ENCODE measurements at places on chromosomes 2 and 18.

- DNase-seq, result no peak
Measured at GRCh38 chr2:179446476-179447141, 182.0 kb upstream of the SESTD1 start.

- peak; percentile 46 for DNase-seq
Measured at GRCh38 chr2:61726456-61727209, 127.2 kb downstream of the FAM161A start.

DNA sequence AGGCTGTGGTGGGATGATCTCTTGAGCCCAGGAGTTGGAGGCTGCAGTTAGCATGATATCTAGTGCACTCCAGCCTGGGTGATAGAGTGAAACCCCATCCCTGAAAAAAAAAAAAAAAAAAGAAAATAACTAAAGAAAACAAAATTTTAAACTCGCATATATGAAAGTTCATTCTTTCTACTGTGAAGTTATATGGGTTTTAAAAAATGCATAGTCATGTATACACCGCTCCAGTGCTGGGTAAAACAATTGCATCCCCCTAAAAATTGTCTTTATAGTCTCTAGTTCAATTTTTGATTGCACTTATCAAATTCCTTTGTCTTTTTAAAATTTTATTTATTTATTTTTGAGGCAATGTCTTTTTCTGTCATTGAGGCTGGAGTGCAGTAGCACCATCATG is 65.0 kb upstream of the ACYP2 start:
- DNase-seq, result no peak

DNA sequence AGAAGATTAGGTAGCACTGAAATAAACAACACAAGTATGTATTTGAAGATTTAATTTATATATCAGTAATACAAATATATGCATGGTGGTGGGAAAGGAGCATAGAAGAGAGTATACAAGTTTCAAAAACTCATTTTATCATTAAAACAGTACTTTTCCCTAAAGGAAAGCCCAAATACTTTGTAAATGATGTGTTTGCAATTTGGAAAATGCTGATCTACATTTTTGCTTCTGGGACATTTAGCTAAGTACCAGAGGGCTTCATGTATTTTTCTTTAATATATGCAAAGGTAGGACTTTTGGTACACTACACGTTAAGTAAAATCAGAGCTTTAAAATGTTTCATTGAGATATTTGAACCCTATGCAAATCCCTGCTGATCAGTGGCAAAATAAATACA is 1624.2 kb downstream of the SUCLG1 start:
- no peak for DNase-seq

- DNase-seq, result no peak
Measured at GRCh38 chr2:20491739-20492531, 45.1 kb downstream of the RHOB start.

DNA sequence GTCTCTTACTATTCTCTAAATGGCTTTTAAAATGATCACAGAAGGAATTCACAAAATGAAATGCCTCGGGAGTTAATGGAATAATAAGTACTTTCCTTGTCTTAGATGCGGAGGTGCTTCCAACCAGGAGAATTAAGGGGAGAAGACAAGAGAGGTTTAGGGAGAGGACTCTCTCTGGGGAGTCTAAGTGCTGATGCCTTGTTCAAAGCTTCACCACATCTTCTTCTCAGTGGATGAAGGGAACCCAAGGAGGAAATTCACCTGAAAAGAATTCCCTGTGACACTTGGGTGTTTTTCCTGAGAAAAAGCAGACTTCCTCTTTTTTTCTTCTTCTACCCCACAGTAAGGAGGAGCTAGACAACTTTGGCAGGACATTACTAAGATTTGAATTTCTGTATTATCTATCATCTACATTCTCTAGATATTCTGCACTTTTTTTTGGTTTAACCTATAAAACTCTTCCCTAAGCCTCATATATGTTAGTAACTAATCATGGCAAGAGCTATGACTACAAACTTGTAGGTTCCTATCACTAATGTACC is 70.1 kb upstream of the GRB14 start:
- DNase-seq, result no peak

GRCh38 chr2:42102591-42103450 is 55.0 kb downstream of the PKDCC start:
- no peak for DNase-seq

GRCh38 chr2:78383576-78383975 is 641.9 kb upstream of the REG3G start:
- DNase-seq, result no peak

DNA sequence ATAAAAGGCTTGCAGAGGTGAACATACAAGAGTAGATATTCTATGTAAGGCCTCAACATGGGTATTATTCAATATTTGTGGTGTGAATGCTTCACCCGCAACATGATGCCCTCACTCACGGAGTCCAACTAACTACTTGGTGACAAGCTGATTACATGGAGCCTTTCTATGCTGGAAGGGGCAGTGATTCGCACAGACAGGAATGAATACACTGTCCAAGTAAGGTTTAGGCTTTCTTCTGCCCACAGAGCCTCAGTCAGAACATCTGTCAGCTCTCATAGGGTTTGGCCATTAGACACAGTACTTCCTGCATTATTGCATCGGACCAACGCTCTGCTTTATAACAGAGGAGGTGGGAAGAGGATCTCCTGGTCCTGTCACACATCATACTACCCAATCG is 80.3 kb upstream of the SLC35G4 start:
- DNase-seq, result no peak

- no peak for DNase-seq
Measured at GRCh38 chr18:59219672-59220163, at the start of gene GRP. Gene GRP, plus strand, starts transcription at chr18:59220158. Its CDS starts 108 bp downstream, at chr18:59220266.

- no peak for DNase-seq
Measured at GRCh38 chr2:178221556-178221955, 27.2 kb downstream of the OSBPL6 start.

DNA sequence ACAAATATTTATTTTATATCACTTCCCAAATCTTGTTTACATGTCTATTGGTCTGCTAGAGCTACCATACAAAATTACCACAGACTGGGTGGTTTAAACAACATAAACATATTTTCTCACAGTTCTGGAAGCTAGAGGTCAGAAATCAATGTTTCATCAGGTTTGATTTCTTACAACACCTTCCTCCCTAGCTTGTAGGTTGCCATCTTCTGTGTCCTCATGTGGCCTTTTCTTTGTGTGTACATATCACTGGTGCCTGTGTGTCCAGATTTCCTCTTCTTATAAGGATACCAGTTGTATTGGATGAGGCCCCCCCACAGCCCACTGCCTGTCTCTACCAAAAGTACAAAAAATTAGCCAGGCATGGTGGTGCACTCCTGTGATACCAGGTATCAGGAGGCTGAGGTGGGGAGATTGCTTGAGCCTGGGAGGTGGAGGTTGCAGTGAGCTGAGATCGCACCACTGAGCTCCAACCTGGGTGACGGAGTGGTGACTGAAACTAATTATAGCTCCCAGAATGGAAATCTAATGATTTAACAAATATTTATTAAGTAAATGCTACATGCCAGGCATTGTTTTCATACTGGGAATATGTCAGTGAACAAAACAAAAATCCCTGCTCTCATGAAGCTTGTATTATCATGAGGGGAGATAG is 13.6 kb downstream of the EML4 start:
- no peak for DNase-seq

- no peak for DNase-seq
Measured at GRCh38 chr2:19675856-19676460, 225.8 kb downstream of the TTC32 start.

GRCh38 chr2:86570059-86570458 is 6.8 kb upstream of the CHMP3 start:
- DNase-seq, result no peak

- DNase-seq, result no peak
Measured at GRCh38 chr2:153873052-153874048, 1.6 kb downstream of the GALNT13 start.

- peak; percentile 56 for DNase-seq
Measured at GRCh38 chr18:63016270-63016669, 300.9 kb downstream of the PHLPP1 start.

GRCh38 chr2:195458936-195459335 is 198.1 kb upstream of the SLC39A10 start:
- no peak for DNase-seq

DNA sequence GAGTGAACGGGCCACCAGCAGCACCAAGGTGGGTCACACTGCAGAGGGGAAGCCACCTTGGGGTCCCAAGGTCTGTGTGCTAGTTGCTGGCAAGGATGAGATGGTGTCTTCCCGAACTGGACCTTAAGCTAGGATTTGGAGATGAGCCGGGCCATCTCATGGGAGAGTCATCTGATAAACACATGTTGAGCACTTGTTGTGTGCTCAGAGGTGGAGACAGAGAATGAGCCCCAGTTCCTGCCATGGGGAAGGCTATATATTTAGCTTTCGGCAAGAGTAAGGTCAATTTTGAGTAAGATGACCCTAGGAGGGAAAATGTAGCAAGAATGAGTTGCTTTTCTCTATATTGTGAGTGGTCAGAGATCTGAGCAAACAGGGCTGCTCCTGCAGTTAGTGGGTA is 41.4 kb upstream of the RPL31 start:
- no peak for DNase-seq

GRCh38 chr2:62216616-62217015 is 20.7 kb downstream of the B3GNT2 start:
- no peak for DNase-seq

GRCh38 chr2:9966491-9967022 is 15.1 kb downstream of the GRHL1 start:
- DNase-seq, result peak; percentile 27

DNA sequence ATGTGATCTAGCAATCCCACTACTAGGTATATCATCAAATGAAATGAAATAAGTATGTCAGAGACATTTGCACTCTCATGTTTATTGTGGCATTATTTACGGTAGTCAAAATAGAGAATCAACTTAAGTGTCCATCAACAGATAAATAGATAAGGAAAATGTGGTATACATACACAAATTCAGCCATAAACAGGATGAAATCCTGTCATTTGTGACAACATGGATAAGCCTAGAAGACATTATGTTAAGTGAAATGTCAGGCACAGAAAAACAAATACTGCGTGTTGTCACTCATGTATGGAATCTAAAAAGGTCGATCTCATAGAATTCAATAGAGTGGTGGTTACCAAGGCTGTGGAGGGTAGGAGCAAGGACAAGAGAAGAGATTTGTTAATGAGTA is 22.1 kb upstream of the CBLN2 start:
- DNase-seq, result no peak

DNA sequence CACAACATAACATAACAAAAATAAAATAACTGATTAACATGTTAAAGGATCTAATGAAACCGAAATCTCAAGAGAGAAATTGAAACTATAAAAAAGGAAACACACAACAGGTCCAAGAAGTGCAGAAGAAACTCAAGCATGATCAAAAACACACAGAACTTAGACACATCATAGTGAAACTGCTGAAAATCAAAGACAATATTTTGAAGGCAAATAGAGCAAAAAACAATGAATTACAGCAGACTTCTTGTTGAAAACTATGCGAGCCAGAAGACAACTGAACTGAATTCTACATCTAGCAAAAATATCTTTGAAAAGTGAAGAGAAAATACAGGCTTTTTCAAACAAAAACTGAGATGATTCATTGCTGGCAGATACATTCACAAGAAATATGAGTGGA is 61.3 kb downstream of the UGP2 start:
- peak; percentile 86 for DNase-seq

- peak; percentile 43 for DNase-seq
Measured at GRCh38 chr18:2104620-2105462, 466.5 kb downstream of the METTL4 start.

- no peak for DNase-seq
Measured at GRCh38 chr2:27854229-27854862, 35.8 kb downstream of the RBKS start.

DNA sequence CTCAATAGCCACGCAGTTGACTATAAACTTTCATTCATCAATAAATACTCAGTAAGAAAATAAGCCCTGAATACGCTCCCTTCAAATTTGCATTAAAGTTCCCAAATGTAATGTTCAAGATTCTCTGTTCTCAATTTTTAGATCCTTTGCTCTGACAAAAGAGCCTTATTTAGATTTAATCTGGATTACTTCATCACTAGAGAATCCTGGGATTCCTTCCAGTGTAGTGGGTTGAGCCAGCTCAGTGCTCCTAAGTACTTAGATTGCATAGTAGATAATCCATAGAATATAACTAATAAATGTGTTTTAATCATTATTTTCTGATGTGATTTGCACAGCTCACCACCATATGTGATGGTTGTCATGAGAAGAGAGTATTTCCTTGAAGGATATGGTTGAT is 1286.2 kb downstream of the SUCLG1 start:
- DNase-seq, result no peak

DNA sequence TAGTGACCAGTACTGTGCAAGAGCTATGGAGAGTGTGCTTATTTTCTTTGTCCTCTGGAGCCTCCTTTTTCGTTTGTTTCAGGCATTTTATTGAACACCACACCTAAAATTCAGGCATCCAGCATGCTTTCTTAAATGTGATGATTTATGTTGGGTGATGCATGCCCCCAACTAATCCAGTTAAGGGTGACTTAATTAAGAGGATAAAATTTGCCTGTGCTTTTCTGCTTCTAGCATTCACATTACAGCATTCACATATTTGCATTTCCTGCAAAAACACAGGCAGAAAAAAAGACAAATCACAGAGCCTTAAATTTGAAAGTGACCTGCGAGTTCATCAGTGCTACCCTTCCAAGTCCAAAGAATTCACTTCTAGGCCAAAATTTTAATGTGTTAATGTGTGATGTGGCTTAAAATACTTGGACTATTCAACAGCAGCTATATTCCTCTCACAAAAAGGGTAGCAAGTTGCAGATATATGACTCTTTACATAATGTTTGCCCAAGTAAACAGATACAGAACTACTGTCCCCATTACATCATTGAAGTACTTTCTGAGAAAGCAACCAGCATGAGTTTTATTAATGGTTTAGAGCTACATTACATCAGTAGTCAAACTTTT is 286.5 kb downstream of the THSD7B start:
- DNase-seq, result no peak

DNA sequence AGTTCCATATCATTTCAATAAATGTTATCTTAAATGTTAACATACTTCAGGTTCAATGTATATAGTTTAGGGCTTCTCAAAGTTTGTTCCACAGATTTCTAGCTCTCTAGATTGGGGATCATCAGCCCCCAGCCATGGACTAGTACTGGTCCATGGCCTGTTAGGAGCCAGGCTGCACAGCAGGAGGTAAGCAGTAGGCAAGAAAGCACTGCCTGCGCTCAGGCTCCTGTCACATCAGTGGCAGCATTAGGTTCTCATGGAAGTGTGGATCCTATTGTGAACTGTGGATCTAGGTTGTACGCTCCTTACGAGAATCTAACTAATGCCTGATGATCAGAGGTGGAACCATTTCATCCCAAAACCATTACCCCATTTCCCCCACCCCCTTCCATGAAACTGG is 531.1 kb downstream of the PARD3B start:
- no peak for DNase-seq

- DNase-seq, result no peak
Measured at GRCh38 chr18:74291472-74291770, 342 bp downstream of the CYB5A start.

DNA sequence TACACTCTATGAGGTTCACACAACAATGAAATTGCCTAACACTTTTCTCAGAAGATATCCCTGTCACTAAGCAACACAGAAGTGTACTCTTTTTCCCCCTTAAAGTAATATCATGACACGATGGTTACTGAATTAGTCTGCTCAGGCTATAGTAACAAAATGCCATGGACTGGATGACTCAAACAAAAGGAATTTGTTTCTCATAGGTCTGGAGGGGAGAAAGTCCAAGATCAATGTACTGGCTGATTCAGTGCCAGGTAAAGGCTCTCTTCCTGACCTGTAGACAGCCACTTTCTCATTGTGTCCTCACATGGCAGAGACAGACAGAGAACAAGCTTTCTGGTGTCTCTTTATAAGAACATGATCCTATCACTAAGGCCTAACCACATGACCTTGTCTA is 211.9 kb downstream of the RBM43 start:
- DNase-seq, result no peak

Measured in MM.1S (cell line).